ENCODE measurements at places on chromosomes 5 and 9.

DNA sequence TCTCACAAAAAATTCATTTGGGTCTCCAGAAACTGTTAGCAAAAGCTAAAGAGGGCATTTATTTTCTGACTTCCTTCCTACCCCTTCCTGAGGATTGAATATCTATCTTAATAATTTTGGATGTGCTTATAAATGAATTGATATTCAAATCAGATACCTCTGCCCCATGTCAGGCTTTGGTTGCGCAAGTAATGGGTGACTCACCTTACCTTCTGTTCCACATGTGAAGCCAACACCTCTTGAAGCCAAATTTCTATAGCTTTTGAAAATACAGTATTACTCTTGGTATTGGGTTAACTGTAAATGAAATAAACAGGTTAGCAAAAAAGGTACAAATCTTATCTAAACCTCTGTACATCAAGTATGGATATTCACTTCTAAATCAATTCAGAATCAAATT lies 122.0 kb downstream of the PRDM6 start:
- no peak for DNase-seq

- no peak for DNase-seq
These were observed 7.4 kb downstream of the CEMIP2 start for GRCh38 chr9:71760901-71761300.

DNA sequence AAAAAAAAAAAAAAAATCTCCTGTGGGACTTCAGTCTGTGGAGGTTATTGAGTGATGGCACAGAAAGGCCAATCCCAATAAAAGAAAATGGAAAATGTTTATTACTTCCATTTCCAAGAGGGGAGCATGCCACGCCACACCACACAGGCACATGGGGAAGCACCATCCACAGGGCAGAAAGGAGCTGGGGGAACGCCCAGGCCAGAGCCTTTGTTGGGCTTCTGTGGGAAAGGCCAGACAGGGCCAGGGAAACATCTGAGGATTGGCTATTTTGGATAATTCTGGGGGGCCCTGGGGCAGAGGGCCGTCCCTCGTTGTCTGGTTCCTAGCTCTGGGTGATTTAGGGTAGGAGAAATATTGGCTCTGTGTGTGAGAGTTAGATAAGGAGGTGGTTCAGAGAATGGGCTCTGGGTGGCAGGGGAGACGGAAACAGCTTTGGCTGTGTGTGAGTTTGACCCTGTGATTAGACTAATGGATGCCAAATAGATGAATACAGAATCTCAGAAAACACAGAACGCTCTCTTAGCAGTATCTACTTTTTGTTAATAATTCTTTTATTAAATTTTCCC lies 49.0 kb upstream of the ABL1 start:
- DNase-seq: no peak

DNA sequence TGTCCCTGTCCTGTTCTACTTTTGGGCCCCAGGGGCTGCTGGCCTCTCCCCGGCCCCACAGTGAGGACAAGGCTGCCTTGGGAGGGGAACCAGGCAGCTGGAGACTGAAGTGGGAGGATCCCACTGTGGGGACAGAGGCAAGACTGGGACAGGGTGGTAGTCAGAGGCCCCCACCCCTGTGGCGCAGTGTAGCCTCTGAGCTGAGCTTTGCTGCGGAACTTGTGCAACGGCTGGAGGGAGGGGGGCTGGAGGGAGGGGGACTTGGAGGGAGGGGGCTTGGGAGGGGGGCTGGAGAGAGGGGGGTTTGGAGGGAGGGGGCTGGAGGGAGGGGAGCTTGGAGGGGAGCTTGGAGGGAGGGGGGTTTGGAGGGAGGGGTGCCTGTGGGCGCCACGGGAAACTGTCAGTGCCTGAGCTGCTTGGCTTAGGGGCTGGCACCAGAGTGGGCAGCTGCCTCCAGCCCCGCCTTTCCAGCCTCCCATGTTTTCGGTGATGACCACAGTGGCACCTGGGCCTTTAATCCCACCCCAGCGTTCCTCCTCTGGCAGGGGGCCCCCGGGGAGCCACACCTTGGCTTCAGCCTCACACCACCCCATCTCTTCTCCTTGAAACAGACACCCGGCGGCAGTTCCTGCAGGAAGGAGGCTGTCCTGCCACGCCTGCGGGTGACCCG lies 2.3 kb upstream of the FUT7 start:
- DNase-seq: no peak

GRCh38 chr9:87681271-87682061 lies 44.5 kb upstream of the CTSL start:
- DNase-seq: no peak

DNA sequence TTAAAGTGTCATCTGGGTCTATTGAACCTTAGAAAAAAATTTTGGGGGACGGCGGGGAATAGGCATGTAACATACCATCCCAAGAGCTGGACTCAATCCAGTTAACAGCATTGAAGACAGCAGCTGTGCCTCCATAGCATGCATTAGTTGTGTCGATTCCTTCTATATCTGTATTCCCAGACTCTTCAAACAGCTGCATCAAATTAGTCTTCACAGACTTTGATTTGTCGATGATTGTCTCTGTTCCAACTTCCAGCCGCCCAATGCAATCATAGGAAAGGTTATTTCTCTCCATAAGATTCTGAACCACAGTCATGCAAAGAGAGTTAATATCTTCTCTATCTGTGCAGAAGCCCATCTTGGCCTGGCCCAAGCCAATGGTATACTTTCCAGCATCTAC lies 14.8 kb downstream of the HMGCS1 start:
- DNase-seq: no peak

- DNase-seq: no peak
These were observed 226.5 kb upstream of the POU5F2 start for GRCh38 chr5:93967923-93968322.

GRCh38 chr9:135584934-135585333 lies 23.4 kb downstream of the PAEP start:
- no peak for DNase-seq

GRCh38 chr9:31790720-31791119 lies 593.7 kb upstream of the ACO1 start:
- no peak for DNase-seq

- no peak for DNase-seq
These were observed 178.8 kb upstream of the KIF2A start for GRCh38 chr5:62127098-62127736.

DNA sequence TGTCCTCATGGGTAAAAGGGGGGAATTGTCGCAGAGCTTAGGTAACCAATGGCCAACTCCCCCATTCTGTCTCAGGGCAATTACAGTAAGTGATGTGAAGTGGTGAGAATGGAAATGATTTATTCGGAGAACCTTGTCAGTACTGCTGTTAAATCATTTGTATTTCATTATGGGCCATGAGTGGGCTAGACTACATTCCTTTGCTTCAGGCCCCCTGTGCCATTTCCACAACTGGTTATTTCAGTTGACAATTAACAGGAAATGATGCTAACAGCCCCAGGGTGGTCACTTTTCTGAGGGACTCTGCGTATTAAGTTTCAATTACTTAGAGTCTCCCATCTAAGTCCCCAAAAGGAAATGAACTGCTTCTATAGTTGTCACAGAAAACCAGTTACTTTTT lies 653.7 kb downstream of the CCDC171 start:
- no peak for DNase-seq

GRCh38 chr9:7606591-7606990 lies 193.0 kb downstream of the DMAC1 start:
- no peak for DNase-seq

DNA sequence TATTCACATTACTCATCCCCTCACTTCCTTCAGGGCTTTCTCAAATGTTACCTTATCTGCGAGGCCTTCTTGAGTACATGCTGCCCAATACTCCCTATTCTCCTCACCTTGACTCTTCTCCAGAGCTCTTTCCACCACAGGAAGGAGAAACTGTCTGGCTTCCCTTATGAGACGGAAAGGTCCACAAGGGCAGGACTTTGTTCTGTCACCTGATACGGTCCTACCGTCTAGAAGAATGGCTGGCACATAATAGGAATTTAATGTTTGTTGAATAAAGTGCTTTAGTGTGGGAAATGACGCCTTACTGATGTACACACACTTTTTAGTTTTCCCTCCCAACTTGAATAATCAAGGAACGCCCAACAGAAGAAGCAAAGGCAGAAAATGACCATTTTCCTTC lies 52.5 kb downstream of the PFDN1 start:
- DNase-seq: no peak

GRCh38 chr5:139930406-139930805 lies 112.7 kb downstream of the NRG2 start:
- DNase-seq: no peak

GRCh38 chr9:120768886-120769285 lies 24.3 kb downstream of the FBXW2 start:
- DNase-seq: no peak

DNA sequence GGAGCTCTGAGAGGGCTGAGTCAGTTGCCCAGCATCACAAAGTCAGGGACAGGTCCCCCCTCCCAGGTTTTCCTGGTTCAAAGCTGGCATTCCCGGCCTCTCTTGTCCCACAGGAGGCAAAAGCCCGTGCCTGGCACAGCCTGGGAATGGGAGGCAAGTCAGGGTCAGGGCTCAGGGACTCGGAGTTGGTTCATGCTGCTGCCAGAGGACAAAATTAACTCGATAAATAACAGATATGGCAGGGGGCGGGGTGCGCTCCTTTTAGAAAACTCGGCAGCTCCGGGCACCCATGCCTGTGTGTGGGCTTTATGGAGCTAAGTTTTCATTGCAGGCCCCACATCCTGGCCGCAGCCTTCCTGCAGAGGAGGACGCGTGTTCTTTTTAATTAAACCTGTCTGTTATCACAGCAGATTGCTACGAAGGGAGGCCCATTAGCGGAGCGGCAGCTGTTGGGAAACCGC lies 62.8 kb upstream of the LMX1B start:
- DNase-seq: no peak

GRCh38 chr5:88113429-88113828 lies 155.2 kb downstream of the TMEM161B start:
- no peak for DNase-seq

GRCh38 chr5:131377785-131378325 lies 114.0 kb downstream of the CDC42SE2 start:
- DNase-seq: no peak

GRCh38 chr5:122442938-122443337 lies 130.9 kb downstream of the SNCAIP start:
- DNase-seq: no peak

DNA sequence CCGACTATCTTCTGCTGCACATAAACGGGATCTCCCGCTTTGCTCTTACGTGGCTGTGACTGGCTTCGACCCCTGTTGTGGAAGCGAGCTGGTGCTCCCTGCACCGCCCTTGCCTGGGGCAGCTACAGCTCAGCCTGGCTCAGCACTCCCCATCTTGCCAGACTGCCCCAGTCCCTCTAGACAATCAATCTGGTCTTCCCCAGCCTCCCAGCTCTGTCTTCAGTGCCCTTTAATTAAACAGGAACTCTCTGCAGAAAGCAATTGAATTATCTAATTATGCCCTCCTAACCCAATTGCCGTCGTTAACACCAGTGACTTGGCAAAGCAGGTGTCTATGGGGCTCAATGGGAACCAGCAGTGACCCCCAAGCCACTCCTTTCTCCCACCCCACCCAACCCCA lies 18.9 kb upstream of the NTNG2 start:
- no peak for DNase-seq

DNA sequence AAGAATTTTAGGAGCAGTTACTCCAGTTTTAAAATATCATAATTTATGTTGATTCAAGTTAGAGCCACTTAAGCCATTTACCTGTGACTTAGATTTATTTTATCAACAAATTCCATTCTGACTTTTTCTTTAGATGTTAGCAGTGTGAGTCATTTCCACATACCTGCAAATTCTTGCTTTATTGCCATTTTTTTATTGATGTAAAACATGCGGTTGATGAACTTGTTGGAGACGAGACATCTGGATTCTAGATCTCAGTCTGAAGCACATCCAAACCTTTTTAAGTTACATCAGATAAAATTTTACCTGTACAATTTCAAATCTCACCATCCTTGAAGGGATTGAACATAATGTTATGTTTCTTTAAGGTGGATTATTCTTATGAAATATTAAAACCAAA lies 240.9 kb downstream of the IRX1 start:
- DNase-seq: no peak

- DNase-seq: no peak
These were observed 318.3 kb upstream of the ITGA1 start for GRCh38 chr5:52469420-52469819.

DNA sequence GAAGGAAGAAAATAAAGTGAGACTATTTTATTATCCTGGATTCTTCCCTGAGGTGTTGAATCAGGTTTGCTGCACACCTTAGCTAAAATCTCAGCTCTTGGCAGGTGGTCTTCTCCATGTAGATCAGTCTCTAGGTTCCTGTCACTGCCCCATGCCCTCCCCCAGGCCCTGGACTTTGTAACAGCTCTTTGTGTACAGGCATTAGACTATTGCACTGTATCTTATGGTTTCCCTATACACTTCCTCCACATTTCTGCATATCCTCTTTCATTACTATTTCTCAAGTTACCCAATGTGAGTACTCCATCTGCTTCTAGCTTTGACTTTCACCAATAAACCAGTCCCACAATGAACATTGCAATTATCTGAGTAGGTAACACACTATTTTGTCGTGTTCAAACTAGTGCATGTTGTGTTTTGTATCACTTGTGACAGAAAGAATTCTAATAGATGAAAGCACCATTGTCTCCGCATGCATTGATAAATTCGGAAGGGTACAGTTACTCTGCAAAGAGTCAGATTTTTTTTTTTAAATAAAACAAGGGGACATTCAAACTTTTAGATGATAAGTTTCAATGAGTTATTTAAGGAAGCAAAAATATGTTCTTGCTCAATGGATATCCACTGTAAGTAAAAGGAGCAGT lies 1348.7 kb upstream of the C9orf72 start:
- DNase-seq: no peak

GRCh38 chr9:21778304-21778703 lies 24.1 kb upstream of the MTAP start:
- no peak for DNase-seq

- DNase-seq: no peak
These were observed 49.7 kb downstream of the POC5 start for GRCh38 chr5:75667586-75667985.

- no peak for DNase-seq
These were observed 483.9 kb upstream of the KLF4 start for GRCh38 chr9:107973451-107973850.

- no peak for DNase-seq
These were observed 237.8 kb upstream of the GAS1 start for GRCh38 chr9:87184956-87185642.

DNA sequence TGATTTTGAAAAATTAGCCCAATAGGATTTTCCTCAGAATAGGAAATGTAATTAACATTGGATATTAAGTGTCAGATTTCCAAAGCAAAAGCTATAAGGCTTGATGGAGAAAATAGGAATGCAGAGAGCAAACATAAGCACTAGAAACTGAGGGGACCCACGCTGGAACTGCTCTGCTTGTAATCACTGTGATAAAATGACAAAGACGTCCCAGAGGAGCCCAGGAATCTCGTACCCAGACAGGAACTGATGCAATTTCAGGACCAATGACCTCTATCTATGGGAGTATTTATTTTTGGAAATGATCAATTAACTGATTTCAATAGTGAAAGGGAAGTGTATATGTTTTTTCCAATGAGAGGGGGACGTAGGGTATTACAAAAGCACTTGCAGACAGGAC lies 714.5 kb upstream of the WWC1 start:
- no peak for DNase-seq

All from activated CD4-positive, CD25-positive, alpha-beta regulatory T cell treated with anti-CD3 and anti-CD28 coated beads, Interleukin-2, amount 50 U/mL, for 16 hours (primary cell).